ENCODE measurements at places on chromosomes 11 and 22.

- no peak for DNase-seq
Observed at GRCh38 chr11:16843294-16843693, 104.8 kb downstream of the C11orf58 start.

- DNase-seq = no peak
Observed at GRCh38 chr11:3737386-3737933, 59.9 kb downstream of the NUP98 start.

DNA sequence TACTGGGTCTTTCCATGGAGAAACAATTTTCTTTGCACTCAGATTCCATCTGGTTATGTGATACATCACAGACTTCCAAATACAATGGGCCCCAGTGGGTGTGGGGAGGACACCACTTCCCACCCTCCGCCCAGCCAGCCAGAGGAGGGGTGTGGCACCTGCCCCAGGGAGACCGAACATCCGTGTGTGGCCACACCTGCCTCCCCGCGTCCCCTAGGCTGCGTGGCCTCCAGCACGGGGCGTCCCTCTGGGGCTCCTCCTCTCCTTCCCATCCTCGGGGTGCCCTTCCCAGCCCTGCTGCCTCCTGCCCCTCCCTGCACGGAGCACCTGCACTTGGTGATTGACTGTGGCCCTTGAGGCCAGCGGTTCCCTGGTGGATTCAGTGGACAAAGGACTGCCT, 49.1 kb downstream of the CERK start:
- no peak for DNase-seq

DNA sequence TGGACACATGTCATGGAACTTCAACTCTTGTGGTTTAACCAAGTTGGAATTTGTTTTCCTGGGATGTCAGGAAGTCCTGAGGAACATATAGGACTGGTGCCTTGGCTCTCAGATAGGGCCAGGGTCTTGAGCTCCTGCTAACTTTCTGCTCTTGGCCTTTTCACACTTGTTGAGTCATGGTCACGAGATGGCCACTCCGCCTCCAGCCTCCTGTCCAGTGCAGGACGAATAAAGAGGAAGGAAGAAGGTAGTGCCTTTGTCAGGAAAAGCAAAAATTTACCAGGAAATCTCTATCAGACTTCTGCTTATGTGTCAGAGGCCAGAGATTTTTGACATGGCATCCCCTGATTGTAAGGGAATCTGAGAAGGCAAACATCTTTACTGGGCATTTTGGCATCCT, 89.1 kb upstream of the ARHGAP20 start:
- no peak for DNase-seq

GRCh38 chr11:118275176-118275575, 11.1 kb upstream of the MPZL2 start:
- no peak for DNase-seq

All from ACHN (cell line).